Spinal cord (tissue), 10 donors: ENCODE measurements at places on chromosomes 13 and 19.

DNA sequence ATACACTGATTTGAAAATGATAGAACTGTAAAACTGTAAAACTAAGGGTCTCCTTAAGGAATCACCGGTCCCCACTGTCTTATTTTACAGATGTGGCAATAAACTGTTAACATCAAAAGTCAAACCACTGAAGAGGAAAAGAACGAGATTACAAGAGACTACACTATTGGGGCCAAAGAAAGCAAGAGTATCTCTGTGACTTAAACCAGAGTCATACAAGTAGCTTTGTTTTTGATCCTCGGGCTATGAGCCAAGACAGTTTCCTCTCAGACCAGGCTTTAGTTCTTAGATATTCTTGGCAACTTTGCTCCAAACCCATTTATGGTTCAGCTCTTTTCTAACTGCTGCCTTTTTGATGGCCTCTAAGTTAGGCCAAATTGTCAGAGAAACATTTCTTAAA lies 113.8 kb downstream of the TBC1D4 start:
- peak; percentile 54 for DNase-seq

- DNase-seq, result no peak
These were observed 14.5 kb upstream of the CEACAM1 start for GRCh38 chr19:42542791-42543190.

GRCh38 chr19:46785980-46786235 lies 2.5 kb downstream of the SLC1A5 start:
- no peak for DNase-seq

DNA sequence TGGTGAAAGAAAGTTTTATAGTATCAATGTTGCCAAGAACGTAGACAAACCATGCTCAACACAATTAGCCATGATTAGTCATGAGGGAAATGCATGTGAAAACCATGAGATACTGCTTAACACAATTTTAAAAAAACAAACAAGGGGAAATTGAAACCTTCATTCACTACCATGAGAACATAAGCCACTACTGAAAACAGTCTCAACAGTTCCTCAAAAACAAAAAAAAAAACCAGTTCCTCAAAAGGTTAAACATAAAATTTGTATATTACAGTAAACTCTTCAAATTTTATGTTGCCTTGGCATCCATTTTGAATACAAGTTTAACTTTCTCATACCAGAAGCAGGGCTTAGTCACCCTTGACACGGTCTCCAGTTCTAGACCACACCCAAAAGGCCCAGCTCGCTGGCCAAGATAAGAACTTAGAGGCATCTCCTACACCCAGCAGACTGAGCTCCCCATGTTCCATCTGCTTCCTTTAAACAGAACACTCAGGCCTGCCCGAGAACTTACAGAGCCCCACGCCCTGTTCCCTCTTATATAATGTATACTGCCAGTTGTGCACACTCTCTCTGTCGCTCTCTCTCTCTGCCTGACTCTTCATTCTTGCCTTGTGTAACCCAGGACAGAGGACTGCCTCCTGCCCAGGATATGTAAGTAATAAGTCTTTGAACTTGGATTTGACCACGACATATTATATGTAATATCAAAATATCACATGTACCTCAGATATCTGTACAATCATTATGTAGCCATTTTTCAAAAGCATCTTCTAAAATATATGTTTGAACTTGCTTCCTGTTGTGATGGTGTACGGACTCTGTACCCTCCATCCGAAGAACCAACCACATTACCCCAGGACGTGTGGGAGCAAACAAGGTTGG lies 67.4 kb downstream of the STK24 start:
- DNase-seq, result no peak

DNA sequence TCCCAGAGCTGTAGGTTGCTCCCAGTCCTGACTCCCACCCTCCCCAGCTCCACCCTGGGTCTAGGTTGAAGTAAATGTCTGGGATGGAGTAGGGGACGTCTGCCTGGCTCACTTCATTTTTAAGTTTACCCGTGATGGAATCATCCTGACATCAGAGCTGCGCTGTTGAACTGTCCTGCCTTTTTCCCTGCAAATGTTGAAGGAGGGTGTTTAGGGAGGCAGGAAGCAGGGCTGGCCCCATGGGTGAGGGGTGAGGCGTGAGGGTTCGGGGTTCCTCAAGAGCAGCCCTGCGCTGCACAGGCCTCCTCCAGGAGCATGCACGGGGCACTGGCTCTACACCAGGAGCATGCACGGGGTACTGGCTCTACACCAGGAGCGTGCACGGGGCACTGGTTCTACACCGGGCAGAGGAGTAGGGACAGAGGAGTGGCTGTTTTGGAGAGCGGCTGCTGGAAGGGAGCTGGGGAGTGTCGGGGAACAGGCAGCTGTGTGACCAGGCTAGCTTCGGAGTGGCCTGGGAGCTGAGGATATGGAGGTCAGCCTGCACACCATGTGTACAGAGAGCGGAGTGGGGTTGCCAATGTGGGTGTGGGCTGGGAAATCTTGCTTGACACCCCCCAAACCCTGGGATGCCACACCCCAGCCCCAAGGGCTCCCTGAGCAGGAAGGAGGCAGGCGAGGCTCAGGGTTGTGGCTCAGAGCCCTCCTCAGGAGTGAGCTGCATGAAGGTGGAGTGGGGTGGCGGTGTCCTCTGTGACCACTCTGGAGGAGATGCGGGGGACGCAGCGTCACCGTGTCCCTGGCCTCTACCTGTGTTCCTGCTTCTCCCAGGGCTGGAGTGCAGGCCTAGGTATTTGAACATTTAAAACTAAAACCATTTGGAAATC lies 63.3 kb downstream of the GPR12 start:
- no peak for DNase-seq

DNA sequence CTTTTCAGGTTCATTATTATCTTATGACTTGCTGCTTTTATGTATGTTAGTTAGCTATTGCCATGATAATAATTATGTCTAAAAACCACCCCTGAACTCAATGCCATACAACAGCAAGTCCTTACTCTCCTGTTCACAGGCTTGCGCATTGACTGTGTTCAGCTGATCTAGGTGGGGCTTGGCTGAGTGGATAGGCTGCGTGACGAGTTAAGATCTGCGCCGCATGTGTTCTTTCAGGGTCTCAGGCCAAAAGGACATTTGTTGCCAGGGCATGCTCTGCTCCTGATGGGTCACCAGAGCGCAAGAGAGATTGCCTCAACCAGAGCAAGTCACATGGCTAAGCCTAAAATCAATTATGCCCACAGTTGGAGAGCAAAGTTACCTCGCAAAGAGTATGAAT lies 859 bp downstream of the ZNF568 start:
- peak; percentile 2 for DNase-seq
